ENCODE measurements at places on chromosomes 7 and 10. TPM values are rescaled to one million over a fixed set of nuclear protein-coding genes. Genes with fewer than 3 reads are reported as not detected.

SEC31B gene
- 26.6 TPM for total RNA-seq

CALHM2 gene
- total RNA-seq: 2.6 TPM

SLC25A40 gene
- total RNA-seq: 54.0 TPM

GPR158 gene
- total RNA-seq: not detected

DTX2 gene
- 17.0 TPM for total RNA-seq

WNT8B gene
- not detected for total RNA-seq

OPALIN gene
- not detected for total RNA-seq

Measured in Karpas-422 (cell line).